ENCODE measurements at places on chromosomes 5 and 9.
A peak's percentile ranks its signal among the peaks of the same experiment; 100 is the strongest.

DNA sequence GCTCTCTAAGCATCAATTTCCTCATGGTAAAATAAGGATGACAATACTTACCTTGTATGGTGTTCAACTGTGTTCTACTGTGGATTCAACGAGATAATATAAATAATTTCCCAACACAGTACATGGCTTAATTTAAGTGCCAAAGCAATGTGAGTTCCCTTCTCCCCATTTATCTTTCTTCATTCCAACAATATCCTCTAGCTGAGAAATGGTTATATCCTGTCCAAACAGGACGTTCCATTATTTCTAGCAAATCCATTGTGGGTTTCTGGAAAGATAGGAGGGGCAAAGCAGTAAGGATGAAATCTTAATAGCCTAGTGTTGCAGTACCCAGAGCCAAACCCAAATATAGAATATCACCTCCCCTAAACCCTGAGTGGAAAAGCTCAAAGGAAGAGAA is 22.0 kb downstream of the ABCA1 start:
- peak; percentile 88 for DNase-seq

DNA sequence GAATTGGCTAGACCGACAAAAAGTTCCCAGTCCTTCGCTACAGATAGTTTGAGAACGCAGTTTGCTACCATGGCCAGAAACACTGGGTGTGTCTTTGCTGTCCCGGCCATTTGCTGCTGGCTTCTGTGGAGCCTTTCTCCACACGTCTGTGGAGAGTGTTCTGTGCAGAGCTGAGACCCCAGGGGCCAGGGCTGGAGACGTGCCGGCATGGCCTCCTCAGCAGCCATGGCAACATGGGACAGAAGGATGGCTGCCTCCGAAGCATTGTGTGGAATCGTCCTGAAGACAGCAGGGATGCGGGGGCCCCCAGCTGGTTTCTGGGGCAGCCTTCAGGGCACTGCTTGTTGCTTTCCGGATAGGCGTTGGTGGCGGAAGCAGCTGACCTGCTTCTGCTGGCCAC is 142.8 kb downstream of the GADD45G start:
- DNase-seq: no peak

DNA sequence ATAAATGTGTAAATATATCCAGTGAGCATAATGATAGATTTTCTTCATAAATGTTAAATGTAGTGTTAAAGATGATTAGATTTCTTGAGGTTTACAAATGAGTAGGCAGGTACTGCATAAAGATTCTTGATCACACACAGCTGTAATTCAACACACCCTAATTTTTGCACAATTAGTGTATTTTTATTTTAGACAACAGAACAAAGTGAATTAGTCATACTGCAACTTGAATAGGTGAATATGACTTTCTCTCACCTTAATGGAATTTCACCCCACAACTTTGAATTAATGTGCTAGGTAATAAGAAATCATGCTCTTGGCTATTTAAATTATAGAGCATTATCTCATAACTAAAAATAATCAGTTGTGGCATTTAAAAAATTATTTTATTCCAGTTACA is 795.7 kb upstream of the ACO1 start:
- DNase-seq: no peak

DNA sequence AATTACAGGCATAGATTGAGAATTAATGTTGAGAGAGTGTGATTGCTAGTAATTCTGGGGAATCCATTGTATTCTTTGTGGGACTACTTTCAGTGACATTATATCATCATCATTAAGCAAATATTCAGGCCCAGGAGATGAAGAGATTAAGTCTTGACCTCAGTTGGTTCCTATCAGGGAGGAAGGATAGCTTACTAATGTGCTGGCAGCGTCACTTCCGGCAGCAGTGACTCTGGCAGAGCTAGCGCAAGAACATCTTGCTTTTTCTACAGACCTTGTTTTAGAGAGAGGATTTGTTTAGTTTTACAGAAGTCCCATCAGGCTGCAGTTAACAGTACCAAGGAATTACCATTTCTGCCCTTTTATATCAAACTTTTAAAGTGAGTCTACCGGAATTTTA is 20.3 kb downstream of the OSTF1 start:
- DNase-seq: peak; percentile 89

DNA sequence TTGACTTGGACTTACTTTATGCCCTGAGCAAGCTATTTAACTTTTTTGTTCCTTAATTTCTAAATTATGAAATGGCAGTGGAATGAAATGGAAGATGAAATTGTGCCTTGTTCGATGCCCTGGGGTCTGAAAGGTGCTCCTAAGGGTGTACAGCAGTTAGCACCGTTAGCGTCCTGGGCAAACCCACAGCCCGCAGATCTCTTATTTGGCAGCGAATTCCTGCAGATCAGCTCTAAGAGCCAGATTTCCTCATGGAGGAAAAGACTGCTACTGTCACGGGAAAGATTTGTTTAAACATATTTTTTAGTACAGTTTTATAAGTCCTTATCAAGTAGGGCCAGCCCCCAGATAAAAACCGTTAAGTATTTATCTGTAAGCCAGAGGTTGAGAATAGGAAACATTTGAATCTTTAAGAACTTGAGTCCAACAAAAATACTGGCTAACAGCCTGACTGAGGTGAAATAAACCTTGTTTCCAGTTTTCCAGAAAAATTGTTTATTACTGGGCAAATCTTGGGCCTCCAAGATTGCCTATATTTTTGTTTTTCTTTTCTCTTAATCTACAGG is 216.5 kb upstream of the DMRT1 start:
- no peak for DNase-seq

Data from amniotic epithelial cell (primary cell).